ENCODE measurements at places on chromosomes 5 and 9.

DNA sequence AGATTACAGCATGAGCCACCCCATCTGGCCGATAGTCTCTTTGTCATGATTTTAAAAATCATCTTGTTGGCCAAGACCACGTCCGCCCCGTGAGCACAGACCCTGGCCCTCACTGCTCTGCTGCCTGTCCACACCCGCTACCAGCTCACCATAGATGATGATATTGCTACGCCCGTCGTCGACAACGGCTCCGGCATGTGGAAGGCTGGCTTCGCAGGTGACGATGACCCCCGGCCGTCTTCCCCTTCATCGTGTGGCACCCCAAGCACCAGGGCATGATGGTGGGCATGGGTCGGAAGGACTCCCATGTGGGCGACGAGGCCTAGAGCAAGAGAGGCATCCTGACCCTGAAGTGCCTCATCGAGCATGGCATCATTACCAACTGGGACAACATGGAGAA lies 76.5 kb downstream of the KDM4C start:
- no peak for DNase-seq

DNA sequence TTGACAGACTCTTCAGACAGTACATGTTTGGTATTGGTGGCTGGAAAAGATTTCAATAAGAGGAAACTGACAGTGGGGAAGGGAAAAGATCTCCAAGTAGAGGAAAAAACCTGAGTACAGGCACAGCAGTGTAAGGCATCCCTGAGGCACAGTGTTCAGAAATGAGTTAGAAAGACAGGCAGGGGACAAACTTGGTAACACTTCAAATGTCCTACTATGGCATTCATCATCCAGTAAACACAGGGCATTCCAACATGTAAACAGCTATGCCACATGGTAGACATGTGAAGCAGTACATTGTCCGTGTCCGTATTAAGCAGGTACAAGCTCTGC lies 45.0 kb upstream of the NR5A1 start:
- no peak for DNase-seq

- DNase-seq = no peak
These were observed 104.9 kb upstream of the ANKH start for GRCh38 chr5:14976486-14976885.

DNA sequence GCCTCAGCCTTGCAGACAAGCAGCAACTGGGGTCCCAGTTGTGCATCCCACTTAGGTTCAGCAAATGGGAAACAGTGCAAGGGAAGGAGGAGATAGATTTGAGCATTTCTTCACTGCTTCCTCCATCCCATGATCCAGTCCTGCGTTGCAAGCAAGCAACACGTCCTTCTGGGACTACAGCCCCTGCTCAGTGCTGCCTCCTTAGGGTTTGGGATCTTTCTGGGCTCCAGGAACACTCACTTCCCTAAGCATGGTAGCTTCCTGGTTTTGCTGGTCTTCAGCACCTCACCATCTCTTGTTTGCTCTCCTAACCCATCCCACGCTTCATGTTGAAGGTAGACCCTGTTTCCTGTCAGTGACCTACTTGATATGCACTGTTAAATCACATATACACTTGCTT lies 444.7 kb downstream of the MED10 start:
- DNase-seq = no peak

All from forelimb muscle (tissue), 1 donor.